ENCODE measurements at places on chromosomes 11 and 22.

GRCh38 chr11:12453243-12453642 lies 75.9 kb downstream of the PARVA start:
- no peak for DNase-seq

DNA sequence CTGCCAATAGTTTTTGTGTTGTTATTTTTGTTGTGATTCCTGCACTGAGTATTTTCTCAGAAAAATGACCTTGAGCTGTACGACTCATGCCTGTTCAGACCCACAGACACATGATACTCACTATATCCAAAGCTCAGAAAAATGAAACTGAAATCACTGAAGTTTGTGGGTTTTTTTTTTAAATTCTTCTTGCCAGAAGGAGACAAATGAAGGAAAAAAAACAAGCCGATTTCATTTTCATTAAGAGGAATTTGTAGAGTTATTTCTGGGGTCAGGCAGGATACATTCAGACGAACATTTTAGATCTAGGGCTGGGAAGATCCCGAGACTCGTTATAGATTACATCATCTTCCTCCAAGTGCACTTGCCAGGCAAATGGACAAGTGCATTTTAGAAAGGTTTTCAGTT lies 60.4 kb downstream of the BMAL1 start:
- no peak for DNase-seq

DNA sequence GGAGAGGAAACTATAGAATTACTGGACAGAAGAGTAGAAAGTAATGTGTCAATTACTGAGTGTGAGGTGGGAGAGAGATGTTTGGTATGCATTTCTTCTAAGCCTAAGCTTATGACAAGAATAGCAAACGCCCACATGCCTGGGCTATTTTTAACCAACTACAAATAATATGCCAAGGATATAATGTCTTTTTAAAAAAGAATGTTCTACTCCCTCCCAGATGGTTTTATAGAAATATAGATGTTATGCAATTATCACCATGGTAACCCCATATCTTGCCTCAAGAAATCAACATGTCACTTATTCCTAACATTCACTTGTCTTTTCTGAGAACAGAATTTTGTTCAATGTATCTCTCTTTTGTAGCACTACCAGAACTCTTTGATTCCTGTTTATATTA lies 996.7 kb upstream of the CHORDC1 start:
- DNase-seq = no peak

DNA sequence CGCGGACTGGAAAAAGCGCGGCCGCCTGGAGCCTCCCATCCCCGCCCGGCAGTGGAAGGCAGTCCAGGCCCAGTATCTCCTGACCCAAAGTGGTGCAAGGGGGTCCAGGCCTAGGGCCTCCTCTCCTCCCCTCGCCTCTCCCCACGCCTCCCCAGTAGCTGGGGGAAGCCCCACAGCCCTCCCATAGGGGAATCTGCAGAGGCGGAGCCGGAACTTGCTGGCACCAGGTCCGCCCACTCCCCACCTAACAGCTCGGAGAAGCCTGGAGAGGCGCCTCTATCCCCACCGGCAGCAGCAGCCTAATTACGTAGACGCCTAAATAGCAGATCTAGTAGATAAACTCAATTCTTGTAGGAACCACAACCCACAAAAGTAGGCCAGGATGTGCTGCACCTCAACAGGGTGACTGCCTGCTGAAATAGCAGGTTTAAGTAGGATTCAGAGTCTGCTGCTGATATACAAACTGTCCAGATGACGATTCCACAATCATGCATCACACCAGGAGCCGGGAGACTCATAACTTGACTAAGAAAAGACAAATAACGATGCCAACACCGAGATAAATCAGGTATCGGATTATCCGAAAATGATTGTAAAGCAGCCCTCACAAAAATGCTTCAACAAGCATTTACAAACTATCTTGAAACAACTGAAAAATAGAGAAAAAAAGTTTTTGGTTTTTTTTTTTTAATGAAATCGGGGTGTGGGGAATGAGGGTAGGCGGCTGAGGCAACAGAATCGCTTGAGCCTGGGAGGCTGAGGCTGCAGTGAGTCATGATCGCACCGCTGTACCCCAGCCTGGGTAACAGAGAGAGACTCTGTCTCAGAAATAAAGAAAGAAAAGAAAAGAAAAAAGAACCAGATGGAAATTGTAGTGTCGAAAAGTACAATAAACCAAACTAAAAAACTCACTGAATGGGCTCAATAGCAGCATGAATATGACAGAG lies 11.4 kb upstream of the BRD1 start:
- DNase-seq = peak; percentile 77

DNA sequence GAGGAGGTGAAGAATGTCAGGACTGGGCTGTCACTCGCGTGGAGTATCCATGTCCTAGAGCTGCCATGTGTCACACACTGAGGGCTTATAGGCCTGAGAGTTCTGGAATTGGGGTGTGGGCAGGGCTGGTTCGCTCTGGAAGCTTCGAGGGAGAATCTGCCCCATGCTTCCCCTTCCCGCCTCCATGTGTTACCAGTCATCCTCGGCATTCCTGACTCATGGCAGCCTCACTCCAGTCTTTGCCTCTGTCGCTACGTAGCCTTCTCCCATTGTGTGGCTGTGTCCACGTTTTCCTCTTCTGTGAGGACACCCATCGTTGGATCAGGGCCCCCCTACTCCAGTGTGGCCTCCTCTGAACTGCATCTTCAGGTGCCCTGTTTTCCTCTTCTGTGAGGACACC lies 301.2 kb downstream of the TBC1D22A start:
- no peak for DNase-seq

GRCh38 chr11:73216465-73216864 lies 1.6 kb upstream of the P2RY2 start:
- DNase-seq = no peak

- DNase-seq = no peak
Measured at GRCh38 chr22:23130697-23131096, 11.1 kb downstream of the RSPH14 start.

Measured in stimulated activated CD8-positive, alpha-beta memory T cell treated with anti-CD3 and anti-CD28 coated beads, Interleukin-15, amount 100 ng/mL, for 4 hours (primary cell).